ENCODE measurements at places on chromosomes 12 and 14.
A peak's percentile ranks its signal among the peaks of the same experiment; 100 is the strongest.

GRCh38 chr12:13243516-13244070 is 47.1 kb downstream of the EMP1 start:
- no peak for DNase-seq

DNA sequence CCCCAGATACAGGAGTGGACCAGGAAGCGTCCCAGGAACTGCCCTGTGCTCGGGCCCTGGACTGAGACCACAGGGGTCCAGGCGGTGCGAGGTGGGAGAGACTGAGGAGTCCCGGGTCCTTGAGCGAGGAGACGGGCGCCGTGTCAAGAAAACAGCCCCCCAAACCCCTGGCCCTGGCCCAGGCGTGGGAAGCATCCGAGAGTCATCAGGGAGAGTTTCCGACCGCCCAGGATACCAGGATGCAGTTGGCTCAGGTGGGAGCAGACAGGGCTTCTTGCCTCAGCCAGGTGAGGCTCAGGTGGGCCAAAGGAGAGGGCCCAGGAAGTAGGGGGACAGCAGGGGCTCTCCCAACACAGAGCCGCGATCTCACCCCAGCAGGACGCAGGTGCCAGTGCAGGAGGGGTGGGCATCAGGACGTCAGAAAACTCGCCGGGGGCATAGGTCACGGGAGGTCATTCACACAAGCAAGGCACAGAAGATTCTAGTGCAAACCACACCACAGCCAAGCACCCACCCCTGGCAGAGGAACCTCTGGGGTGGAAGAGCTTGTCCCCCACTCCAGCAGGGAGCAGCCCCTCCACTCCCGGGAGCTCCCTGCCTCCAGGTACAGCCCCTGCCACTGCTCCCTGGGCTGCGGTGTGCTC is 102.5 kb upstream of the EIF5 start:
- no peak for DNase-seq

DNA sequence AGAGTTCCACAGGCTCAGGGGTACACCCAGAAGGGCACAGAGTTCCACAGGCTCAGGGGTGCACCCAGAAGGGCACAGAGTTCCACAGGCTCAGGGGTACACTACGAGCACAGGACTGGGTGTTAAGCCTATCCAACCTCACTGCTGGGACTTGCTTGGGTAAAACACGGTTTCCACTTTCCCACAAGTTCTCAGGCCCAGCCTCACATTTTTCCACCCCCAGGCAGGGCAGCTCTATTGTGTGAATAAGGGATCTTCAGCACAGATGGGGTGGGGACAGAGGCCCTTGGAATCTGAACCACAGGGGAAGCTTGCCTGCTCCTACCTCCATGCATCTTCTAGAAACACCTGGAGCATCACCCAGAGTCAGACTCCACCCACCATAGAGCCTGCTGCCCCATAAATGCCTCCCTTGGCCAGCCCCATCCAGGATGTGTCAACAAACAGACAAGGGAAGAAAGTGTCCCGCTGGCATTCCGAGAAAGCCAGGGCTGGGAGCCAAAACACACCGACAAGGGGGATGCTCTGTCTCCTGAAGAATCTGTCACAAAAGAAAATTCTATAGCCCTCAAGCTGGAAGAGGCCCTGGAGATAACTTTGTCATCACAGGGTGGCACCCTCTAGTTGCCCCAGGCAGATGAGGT is 4.8 kb downstream of the CRACR2A start:
- DNase-seq: no peak

DNA sequence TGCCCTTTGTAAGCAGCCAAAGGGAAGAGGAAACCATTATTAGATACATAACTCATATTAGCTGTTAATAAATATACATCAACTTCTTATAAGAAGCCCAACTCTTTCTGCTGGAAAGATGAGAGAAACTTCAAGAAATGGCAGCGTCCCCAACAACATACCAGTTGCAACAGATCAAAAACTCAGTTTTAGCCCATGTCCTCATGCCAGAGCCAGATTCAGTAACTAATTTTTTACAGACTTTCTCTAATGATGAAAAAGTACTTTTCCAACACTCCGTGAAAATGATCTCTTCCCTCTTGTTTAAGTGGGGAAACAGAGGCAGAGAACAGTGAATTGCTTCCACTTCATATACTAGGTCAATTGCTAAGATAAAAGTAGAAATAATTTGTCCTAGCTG is 206.8 kb upstream of the NUDT4 start:
- no peak for DNase-seq

DNA sequence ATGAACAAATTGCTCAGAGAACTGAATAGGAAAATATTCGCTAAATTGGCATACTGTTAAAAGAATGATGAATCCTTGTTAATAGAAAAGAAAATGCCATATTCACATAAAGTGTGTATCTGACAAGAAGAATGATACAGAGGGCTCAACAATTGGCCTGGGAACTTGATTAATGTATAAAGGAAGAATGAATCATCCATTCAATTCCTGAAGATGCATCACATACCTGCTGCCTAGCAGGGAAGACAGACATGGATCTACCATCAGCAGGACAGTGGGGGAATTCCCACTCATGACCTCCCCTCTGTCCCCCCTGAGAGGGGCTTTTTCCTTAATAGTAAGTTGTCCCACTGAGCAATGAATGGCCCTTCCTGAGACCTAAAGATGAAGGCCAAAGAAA is 13.5 kb downstream of the PTPN21 start:
- no peak for DNase-seq

GRCh38 chr12:54368025-54368708 is 3.9 kb upstream of the GPR84 start:
- no peak for DNase-seq

DNA sequence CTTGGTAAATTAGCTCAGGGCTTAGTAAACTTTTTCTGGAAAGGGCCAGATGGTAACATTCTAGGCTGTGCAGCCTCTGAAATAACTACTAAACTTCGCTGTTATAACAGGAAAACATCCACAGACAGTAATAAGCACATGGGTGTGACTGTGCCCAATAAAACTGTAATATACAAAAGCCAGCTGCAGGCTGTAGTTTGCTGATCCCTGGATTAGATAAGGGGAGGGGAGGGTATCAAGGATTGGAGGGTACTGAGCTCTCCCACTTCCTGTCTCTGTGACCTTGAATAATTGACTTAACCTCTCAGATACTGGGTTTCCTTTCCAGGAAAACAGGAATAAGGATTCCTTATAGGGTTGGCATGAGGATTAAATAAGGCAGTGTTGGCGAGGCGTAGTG is 81.2 kb downstream of the CCDC60 start:
- DNase-seq: no peak

- no peak for DNase-seq
Measured at GRCh38 chr14:104531421-104532190, 48.0 kb upstream of the C14orf180 start.

DNA sequence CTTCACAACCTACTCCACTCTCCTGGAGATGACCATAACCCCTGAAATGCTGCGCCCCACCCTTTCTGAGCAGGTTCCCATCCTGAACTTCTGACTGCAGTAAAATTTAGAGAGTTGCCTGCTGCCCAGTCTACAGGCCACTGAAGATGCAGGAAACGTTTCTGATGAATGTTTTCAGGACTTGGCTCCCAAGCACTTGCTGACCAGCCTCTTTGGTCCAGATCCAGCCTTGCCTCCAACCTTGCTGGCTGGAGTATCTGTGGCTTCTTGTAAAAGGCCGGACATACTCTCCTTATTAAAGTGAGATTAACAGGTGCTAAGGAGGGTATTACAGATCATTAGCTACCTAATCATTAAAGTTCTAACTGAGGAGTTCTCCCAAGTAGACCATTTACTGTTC is 70.3 kb upstream of the STXBP6 start:
- DNase-seq: no peak

DNA sequence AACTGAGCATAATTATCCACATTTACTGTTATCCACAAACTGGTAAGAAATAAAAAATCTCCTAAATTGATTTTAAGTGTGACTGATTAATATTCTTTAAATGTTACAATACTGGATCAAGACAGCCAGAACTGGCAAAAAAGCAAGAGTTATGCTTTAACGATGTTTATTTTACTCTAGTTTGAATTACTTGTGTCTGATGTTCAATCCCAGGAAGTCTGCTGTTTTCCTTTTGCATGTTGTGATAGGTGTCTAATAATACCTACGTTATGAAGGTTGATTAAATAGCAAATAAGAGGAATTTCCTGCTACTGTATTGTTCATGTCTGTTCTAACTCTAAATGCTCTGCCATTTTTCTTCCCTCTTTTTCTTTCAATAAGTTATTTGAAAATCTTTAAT is 34.4 kb upstream of the OTOGL start:
- DNase-seq: no peak

GRCh38 chr12:119102274-119102673 is 76.5 kb upstream of the HSPB8 start:
- no peak for DNase-seq

GRCh38 chr14:78292003-78292402 is 121.8 kb downstream of the NRXN3 start:
- no peak for DNase-seq

DNA sequence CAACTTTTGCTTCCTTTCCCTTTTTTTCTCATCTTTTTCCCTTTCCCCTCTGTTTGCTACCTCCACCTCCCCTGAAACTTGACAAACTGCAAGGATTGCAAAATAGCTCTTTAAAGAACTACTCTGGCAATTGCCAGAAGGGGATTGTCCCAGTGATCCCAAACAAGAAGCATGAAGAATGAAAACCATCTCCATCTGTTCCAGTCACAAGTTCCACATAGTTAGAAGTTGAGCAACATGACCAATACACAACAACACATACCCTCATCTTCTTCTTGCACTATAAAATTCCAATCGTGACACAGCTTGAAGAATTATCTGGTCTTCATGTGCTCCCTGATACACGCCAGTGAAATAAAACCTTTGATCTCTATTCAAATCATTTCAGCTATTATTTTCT is 93.7 kb upstream of the USP15 start:
- peak; percentile 28 for DNase-seq

GRCh38 chr12:28350502-28350901 is 160.2 kb downstream of the CCDC91 start:
- DNase-seq: no peak

GRCh38 chr14:75896341-75896740 is 85.5 kb downstream of the TGFB3 start:
- no peak for DNase-seq

- no peak for DNase-seq
Measured at GRCh38 chr12:119749666-119750065, 81.7 kb downstream of the PRKAB1 start.

DNA sequence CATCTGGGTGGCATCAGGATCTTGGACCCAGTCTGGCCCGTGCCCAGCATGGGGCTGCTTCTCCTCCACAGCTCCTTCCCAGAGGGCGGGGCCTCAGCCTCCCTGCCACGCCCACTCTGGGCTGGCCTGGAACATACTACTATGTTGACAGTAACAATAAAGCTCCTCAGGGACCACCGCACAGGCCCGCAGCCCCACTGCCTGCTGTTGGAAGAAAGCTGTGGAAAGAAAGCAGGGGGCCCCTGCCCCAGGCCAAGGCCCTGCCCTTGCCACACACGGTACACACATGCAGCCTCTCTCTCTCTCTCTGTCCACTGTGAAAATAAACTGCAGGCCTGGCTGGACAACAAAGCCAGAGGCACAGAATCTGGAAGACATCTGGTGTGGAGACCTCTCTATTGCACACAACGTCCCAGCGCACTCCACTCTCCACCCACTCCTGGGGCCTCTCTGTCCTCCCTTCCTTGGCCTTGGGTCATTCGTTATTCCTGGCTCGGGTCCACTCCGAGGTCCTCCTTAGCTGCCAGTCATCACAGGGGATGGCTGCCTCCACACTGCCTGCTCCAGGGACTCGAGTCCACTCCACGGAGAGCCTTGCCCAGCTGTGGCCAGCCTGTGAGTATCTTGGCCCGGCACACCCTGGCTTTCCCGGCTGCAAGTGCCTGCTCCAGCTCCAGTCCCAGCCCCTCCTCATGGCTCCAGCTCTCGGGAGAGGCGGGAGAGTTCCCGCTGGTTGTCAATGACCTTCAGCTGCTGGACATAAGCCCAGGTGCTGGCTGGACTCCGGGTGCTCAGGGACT is 11.8 kb upstream of the ENDOU start:
- DNase-seq: no peak
